ENCODE measurements at places on chromosomes 4 and X.

- no peak overlapping the region for H3K4me3 ChIP-seq
- no peaks in the 10 kb centered on the region for H3K4me1 ChIP-seq
- no peak for DNase-seq
- no peaks in the 10 kb centered on the region for H3K27me3 ChIP-seq
- no peaks in the 10 kb centered on the region for H3K36me3 ChIP-seq
Observed at GRCh38 chr4:43837171-43837570, 611.4 kb downstream of the KCTD8 start.

DNA sequence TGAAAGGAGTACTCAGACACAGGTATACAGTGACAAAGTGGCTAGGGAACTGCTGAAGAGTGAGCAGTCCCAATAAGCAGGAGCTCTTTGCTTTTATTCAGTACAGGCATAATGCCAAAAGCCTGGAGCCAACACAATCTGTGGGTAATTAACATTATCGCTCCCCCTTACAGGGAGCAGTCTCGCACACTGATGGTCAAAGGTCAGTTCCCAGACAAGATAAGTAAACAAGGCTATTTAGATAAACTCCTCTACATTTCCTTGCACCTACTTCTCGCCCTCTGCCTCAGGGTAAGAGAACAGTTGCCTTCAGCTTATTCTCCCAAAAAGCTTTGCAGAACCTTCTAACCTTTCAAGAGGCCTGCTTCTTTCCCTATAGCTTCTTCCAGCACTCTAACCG, 73.9 kb upstream of the TAF9B start:
- no peak for DNase-seq
- no peak overlapping the region for H3K27ac ChIP-seq
- no peak overlapping the region for H3K4me3 ChIP-seq
- no peaks in the 10 kb centered on the region for H3K27me3 ChIP-seq

DNA sequence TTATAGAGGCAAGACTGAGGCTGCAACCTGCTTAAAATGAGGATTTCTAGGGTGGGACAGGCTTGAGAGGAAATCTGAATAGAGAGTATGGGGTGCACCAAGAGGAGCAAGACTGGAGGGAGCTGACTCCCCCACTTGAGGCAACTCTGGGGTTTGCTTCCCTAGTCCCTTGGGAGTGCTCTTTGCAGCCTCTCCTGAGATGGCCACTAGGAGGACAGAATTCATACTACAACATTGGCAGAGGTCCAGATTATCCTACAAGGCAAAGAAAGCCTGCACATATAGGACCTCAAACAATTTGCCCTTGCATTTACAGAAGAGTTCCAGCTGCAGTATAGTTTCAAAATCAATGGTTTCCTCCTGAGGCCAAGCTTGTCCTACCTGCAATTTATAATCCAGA, 830.9 kb downstream of the TECRL start:
- H3K27me3 ChIP-seq = no peaks in the 10 kb centered on the region
- H3K27ac ChIP-seq = no peak overlapping the region
- no peaks in the 10 kb centered on the region for H3K4me1 ChIP-seq
- H3K36me3 ChIP-seq = no peaks in the 10 kb centered on the region
- no peak overlapping the region for H3K4me3 ChIP-seq
- no peak for DNase-seq

- H3K27me3 ChIP-seq = no peaks in the 10 kb centered on the region
- H3K4me3 ChIP-seq = no peak overlapping the region
- no peak for DNase-seq
Observed at GRCh38 chr4:183249854-183250253, 70.2 kb downstream of the CLDN22 start.

DNA sequence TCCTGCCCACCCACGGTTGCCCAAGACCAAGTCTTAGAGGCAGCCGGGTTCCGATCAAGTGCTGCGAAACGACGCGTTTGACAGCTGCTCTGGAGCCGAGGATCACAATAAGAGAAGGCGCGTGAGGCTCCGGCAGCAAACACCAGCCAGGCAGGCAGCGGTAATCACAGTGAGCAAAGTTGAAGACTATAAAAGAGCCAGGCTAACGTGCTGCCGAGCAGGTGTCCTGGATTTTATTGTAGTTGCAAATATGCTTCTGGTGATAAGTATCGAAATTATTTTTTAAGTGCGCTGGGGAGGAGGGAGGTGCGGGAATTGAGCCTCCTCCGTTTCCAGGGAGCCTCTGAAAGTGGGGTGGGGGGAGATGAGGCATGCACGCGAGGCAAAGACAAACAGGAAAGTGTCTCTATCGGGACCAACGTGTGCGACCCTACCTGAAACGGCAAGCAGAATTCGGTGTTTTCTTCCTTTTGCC, 590 bp downstream of the GABRA2 start:
- H3K27me3 ChIP-seq = no peaks in the 10 kb centered on the region
- peak overlapping the region; percentile 34 for H3K4me3 ChIP-seq

- no peaks in the 10 kb centered on the region for H3K4me1 ChIP-seq
- H3K4me3 ChIP-seq = no peak overlapping the region
- H3K27me3 ChIP-seq = no peaks in the 10 kb centered on the region
- H3K36me3 ChIP-seq = no peaks in the 10 kb centered on the region
Observed at GRCh38 chrX:151790481-151791160, 56.1 kb downstream of the CNGA2 start.

- no peaks in the 10 kb centered on the region for H3K36me3 ChIP-seq
- no peaks in the 10 kb centered on the region for H3K4me1 ChIP-seq
- H3K4me3 ChIP-seq = no peak overlapping the region
- DNase-seq = no peak
- no peak overlapping the region for H3K27ac ChIP-seq
Observed at GRCh38 chr4:98586291-98586961, 72.0 kb downstream of the TSPAN5 start.

DNA sequence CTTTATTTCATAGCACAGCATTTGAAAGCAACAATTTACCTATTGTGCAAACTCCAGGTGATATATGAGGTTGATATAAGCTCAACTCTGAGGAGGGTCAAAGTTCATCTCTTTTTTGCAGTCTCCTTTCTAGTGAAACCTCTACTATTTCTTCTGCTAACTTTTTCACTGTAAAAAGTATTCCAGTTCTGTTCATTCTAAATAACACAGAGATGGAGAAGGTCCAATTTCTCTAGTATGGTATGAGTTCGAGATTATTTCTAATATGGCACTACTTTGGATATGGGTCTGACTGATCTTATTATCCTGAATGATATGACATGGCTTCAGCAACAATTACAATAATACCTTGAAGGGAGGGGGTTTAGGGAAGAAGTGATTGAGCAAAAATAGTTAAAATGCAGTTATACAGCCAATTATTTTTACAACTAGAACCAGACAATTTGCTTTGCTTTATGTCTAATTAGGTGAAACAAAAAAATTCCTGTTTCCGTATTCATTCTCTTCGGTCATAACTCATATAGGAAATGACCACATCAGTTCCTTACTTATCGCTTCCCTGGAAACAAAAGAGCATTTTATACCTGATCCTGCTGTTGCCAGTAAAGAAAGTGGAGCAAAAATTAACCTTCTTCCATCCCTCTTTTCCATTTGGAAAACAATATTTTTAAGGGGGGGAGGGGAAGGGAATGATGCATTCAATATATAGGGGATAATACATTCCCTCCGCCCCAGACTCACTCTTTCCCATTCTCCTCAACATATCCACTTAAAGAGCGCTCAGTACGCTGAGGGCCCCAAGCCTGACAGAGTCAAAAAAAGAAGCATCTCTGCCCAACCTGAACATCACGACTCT, 1.0 kb downstream of the TBC1D9 start:
- DNase-seq = no peak
- H3K4me3 ChIP-seq = peak overlapping the region; percentile 78

- no peaks in the 10 kb centered on the region for H3K27me3 ChIP-seq
- H3K36me3 ChIP-seq = peaks cover 28% of the 10 kb centered on the region
- H3K4me3 ChIP-seq = no peak overlapping the region
- peaks cover 33% of the 10 kb centered on the region for H3K4me1 ChIP-seq
Observed at GRCh38 chr4:7803992-7804755, 135.5 kb downstream of the AFAP1 start.

DNA sequence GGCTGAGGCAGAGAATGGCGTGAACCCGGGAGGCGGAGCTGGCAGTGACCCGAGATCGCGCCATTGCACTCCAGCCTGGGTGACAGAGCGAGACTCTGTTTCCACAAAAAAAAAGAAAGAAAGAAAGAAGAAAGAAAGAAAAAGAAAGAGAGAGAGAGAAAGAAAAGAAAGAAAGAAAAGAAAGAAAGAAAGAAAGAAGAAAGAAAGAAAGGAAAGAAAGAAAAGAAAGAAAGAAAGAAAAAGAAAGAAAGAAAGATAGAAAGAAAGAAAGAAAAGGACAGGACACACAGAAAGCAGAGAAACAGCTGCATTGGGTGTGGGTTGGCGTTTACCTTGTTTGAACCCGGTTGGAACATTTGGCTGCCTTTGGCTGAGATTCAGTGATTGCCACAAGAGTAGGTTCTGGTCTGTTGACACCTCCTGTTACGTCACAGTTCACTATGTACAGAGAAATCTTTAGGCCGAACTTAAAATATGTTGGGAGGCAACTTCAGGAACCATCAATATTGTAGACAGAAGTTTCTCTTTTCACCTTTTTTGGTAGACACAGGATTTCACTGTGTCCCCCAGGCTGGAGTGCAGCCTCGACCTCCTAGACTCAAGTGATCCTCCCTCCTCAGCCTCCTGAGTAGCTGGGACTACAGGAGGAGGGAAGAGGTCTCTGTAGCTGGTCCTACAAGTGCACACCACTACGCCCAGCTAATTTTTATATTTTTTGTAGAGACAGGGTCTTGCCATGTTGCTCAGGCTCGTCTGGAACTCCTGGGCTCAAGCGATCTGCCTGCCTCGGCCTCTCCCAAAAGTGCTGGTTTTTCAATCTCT, 16.3 kb upstream of the PLCXD1 start:
- no peak overlapping the region for H3K4me3 ChIP-seq
- no peak for DNase-seq
- no peaks in the 10 kb centered on the region for H3K4me1 ChIP-seq

DNA sequence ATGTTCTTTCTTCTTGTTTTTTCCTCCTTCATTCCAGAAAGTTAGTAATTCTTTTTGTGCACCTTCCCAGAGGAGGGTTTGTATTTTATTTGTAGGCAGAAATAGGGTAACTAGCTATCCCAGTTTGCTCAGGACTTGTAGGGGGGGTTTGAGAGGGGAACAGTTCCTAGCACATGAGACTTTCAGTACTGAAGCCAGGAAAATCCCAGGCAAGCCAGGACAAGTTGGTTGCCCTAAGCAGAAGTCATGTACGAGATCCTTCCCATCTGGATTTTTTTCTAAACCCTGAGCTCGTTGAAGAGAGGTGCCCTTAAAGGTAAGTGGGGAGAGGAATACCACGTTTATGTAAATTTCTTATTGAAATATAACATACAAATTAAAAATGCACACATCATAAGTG, 15.6 kb upstream of the TAB3 start:
- H3K4me3 ChIP-seq = no peak overlapping the region
- DNase-seq = no peak
- H3K27me3 ChIP-seq = no peaks in the 10 kb centered on the region

GRCh38 chr4:6563935-6564645, 10.9 kb upstream of the MAN2B2 start:
- H3K36me3 ChIP-seq = no peaks in the 10 kb centered on the region
- no peak overlapping the region for H3K4me3 ChIP-seq
- no peak for DNase-seq
- H3K27ac ChIP-seq = no peak overlapping the region

GRCh38 chrX:13428053-13428786, 108.4 kb upstream of the ATXN3L start:
- DNase-seq = no peak
- peaks cover 3% of the 10 kb centered on the region for H3K4me1 ChIP-seq
- H3K27me3 ChIP-seq = no peaks in the 10 kb centered on the region
- no peak overlapping the region for H3K27ac ChIP-seq
- H3K36me3 ChIP-seq = no peaks in the 10 kb centered on the region

- no peak overlapping the region for H3K27ac ChIP-seq
- H3K4me3 ChIP-seq = no peak overlapping the region
- DNase-seq = no peak
- H3K36me3 ChIP-seq = no peaks in the 10 kb centered on the region
- H3K27me3 ChIP-seq = no peaks in the 10 kb centered on the region
Observed at GRCh38 chr4:129131343-129131742, 35.4 kb downstream of the C4orf33 start.

GRCh38 chr4:152039023-152039481, 278.2 kb upstream of the GATB start:
- H3K4me1 ChIP-seq = no peaks in the 10 kb centered on the region
- DNase-seq = no peak
- H3K27me3 ChIP-seq = no peaks in the 10 kb centered on the region
- H3K27ac ChIP-seq = no peak overlapping the region

- no peaks in the 10 kb centered on the region for H3K27me3 ChIP-seq
- H3K36me3 ChIP-seq = no peaks in the 10 kb centered on the region
- H3K4me3 ChIP-seq = no peak overlapping the region
- no peak overlapping the region for H3K27ac ChIP-seq
- no peak for DNase-seq
Observed at GRCh38 chr4:163554870-163555465, 60.5 kb downstream of the TMA16 start.

DNA sequence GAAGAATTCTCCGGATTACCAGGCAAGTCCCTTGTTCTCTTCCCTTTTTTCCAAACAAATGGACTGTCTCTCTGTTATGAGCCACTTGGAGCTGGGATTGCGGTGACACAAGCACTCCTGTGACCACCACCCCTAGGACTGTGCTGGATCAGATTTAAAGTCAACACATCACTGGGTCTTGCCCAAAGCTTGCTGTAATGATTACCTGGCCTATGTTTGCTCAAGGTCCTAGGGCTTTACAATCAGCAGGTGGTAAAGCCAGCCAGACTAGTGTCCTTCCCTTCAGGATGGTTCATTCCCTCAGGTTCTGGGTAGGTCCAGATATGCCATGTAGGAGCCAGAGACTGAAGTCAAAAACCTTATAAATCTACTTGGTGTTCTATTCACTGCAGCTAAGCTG, 144.7 kb downstream of the COX18 start:
- H3K36me3 ChIP-seq = no peaks in the 10 kb centered on the region
- DNase-seq = no peak
- H3K27ac ChIP-seq = no peak overlapping the region
- no peak overlapping the region for H3K4me3 ChIP-seq

GRCh38 chr4:36414248-36414647, 132.8 kb downstream of the DTHD1 start:
- no peaks in the 10 kb centered on the region for H3K27me3 ChIP-seq
- no peaks in the 10 kb centered on the region for H3K36me3 ChIP-seq
- H3K4me3 ChIP-seq = no peak overlapping the region

DNA sequence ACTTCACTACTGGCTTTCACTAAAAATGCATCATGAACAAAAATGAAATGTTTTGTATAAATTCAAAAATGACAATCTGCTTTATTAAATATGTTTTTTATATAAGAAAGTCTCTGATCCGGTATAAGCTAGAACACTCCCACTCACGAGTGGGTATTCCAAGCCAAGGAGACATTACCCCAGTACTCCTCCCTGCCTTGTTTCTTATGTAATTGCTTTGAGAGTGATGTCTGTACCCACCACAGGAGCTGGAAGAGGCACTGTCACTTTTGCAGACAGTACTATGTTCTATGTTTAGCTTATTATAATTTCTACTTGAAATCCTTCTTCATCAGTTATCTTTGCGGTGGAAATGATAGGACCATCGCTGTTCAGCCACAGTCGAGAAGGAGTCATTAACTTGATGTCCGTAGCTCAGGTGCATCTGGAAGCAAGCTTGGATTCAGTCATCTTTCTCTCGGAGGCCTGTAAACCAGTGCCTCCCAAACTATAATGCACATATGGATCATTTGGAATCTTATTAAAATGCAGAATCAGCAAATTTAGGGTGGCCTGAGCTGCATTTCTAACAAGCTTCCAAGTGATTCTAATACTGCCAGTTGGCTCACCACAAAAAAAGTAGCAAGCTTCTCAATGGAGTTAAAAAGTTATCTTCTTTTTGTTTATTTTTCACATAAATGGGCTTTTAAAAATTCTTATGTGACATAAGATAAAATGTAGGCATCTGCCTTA, 396.4 kb downstream of the GRIA2 start:
- no peak overlapping the region for H3K4me3 ChIP-seq
- DNase-seq = no peak
- no peaks in the 10 kb centered on the region for H3K4me1 ChIP-seq
- no peak overlapping the region for H3K27ac ChIP-seq
